ENCODE measurements at places on chromosomes 2 and 18.

GRCh38 chr2:72718876-72719275, 107.0 kb downstream of the EXOC6B start:
- DNase-seq, result no peak

DNA sequence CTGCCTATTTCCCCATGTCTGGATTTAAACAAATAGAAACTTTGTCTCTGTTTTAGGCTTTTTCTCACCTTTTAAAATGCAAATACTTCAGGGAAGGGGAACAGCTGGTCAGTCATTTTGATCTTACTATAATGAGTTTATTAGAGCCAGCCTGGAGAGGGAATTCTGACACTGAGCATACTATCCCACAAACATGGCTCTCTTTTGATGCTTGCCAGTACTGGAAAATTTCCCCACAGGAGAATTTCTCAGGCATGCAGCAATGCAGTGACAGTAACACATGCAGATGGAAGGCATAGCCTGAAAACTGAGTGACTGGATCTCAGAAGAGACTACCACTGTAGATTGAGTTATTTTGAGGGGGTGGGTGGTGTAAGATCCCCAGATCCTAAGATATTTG, 974.3 kb upstream of the CELF4 start:
- no peak for DNase-seq

- no peak for DNase-seq
Observed at GRCh38 chr2:191165176-191165643, 14.4 kb upstream of the STAT4 start.

- DNase-seq, result no peak
Observed at GRCh38 chr18:71995904-71996465, 548.2 kb downstream of the CBLN2 start.

GRCh38 chr2:59383473-59383872, 1142.3 kb upstream of the FANCL start:
- DNase-seq, result no peak

- DNase-seq, result no peak
Observed at GRCh38 chr2:65974067-65974723, 460.7 kb upstream of the MEIS1 start.

- no peak for DNase-seq
Observed at GRCh38 chr18:8003878-8004675, 437.0 kb downstream of the PTPRM start.

DNA sequence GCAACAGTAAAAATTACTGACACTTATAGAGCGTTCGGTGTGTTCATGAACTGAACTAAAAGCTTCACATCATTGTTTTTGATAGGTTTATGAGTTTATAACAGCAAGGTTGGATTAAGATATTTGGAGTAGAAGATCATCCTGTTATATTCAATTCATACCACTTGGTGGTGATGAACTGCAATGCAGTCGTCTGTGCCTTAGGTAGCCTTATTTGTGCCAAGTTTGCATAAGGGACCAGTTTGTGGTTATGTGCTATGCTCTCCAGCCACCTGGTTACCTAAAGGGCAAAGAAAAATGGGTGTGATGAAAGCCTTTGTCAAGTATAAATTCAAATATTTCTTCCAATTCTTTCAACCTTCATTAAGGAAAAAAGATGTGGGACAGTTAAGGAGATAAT, 150.9 kb upstream of the KCNH7 start:
- no peak for DNase-seq

- DNase-seq, result no peak
Observed at GRCh38 chr2:171557363-171557762, 35.1 kb downstream of the CYBRD1 start.

GRCh38 chr2:73359915-73360697, 25.5 kb upstream of the ALMS1 start:
- no peak for DNase-seq

DNA sequence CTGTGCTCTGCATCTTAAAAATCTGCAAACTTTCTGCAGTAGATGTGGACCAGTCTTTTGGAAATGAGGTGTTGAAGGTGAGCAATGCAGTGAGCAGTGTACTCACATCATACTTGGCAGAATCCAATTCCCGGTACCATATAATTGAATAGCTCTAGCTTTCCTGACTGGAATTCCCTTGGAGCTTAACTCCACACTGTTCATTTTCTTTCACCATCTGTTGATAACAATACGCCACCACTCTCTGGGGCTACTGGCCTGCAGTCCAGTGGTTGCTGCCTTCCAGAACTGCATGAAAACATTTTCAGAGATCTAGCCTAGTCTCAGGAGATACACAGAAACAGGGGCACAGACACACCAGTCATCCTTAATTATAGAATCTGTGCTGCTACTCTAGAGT, 820.0 kb upstream of the NXPH2 start:
- no peak for DNase-seq

GRCh38 chr18:52152036-52152435, 188.0 kb upstream of the DCC start:
- DNase-seq, result no peak

GRCh38 chr2:222671259-222672067, at the start of gene MOGAT1:
Gene MOGAT1, plus strand, starts transcription at chr2:222671658. Its CDS starts 128 bp downstream, at chr2:222671786.
- no peak for DNase-seq

GRCh38 chr2:231611273-231612108, 18.8 kb downstream of the TEX44 start:
- peak; percentile 28 for DNase-seq

- DNase-seq, result no peak
Observed at GRCh38 chr2:5693287-5694201, 1.4 kb downstream of the SOX11 start.

DNA sequence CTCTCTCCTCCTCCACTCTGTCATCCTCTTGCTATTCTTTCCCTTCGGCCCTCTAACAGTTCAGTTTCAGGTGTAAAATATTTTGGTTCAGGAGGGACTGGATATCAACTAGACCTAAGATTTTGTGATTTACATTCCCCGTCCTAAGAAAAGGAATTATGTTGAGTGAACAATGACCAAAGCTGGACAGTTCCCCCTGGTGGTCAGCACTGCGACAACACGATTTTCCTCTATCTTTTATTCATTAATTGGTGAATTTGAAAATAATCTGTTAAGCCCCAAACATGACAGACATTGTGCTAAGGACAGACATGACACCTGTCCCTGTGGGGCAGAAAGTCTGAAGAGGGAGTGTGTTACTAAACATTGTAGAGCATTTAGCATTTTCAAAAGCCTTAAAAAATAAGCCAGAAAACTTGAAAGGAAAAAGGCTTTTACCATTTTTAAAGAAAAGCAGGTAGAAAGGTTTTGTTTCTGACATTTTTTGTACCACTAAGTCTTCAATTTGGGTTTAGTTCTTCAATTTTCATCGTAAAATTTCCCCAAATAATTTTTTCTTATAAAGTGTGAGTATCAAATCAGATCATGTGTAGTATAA, 28.4 kb upstream of the GTF2A1L start:
- no peak for DNase-seq

DNA sequence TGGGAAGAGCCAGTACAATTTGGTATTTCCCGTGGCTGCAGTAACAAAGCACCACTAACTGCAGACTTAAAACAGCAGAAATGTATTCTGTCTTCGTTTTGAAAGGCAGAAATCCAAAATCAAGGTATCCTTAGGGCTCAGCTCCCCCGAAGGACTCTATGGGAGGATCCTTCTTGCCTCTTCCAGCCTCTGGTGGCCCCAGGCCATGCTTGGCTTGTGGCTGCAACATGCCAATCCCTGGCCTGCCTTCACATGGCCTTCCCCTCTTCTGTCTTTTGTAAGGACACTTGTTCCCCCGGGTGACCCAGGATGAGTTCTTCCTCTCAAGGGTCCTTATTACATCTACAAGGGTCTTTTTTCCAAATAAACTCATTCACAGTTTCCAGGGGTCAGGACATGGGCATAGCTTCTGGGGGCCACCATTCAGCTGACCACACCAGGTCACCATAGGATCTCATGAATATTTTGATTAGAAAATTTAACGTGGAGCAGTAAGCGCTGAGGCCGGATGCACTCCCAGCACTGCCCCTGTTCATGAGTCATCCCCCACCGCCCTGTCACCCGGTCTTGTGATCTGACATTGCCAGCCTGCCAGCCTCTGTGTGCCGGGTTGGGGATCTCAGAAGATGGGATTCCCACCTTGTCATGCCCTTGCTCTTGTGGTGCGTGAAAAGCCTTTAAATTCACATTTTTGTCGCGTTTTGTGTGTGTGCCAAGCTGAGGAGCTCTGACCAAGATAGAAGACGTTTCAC, 61.2 kb upstream of the B3GNT7 start:
- DNase-seq, result no peak

DNA sequence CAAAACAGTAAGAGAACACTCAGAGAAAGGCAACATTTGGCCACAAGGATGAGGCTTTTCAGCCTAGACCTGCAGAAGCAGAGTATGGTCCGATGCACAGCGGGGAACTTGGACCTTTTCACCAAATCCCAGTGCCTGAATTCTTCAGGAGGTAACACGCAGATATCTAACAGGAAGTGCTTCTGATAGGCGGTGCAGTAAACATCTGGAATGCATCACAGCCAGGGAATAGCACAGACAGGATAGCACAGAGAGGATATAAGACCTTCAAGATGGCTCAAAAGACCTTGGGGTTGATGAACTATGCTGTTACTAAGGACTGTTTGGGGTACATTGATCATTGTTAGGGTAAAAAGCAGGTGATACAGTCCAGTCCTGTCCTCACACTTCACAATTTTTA, 1.7 kb downstream of the TMEM127 start:
- DNase-seq, result no peak

DNA sequence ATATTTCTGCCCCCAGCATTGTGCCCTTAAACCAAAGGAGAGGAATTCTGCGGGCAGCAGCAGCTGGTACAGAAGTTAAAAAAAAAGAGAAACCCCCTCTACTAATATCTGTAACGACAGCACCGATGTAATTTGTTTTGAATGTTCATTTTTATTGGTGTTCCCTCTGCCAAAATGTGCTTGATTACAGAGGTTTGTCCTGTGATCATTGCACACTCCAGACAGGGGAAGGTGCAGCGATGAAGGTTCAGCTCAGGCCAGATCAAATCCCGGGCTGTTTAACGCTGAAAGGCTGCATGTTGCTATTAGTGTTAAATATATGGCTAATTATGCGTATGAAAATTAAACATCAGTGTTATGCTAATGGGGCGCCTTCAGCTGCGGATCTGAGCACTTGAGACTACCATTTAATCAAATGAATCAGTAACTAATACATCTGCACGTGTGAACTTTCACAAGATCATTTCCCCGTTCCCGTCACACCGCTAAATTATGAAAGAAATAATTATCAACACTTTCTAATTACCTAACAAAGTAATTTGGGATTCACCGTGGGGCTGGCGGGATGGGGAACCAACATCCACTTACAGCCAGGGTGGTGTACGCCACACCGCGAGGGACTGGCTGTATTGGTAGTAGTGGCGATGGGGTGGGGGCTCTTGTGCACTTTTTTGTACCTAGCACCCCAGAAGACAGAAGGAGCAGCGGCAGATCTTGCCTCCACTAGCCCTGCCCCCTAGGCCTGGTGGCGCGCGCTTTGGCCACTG, 1.5 kb upstream of the DLX1 start:
- no peak for DNase-seq

DNA sequence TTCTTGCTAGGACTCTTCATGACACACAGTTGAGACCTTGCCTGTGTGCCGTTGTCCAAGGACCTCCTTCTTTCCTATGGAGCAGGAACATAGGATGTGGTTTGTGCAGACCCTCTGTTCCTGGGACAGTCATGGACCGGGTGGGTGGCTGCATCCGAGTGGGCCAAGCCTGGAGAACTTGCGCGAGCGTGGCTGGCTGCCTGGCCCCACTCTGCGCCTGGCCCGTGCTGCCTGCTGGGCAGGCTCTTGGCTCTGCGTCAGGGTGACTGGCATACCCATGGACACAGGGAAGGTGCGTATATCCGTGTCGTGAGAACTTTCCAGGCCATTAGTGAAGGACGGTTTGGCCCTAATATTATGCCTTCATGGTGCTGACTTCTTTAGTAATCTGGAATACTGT, 68.2 kb downstream of the DCDC2C start:
- no peak for DNase-seq
